Stimulated activated CD8-positive, alpha-beta memory T cell treated with anti-CD3 and anti-CD28 coated beads, Interleukin-7, amount 100 ng/mL, for 1 hour (primary cell): ENCODE measurements at places on chromosomes 4 and X.

DNA sequence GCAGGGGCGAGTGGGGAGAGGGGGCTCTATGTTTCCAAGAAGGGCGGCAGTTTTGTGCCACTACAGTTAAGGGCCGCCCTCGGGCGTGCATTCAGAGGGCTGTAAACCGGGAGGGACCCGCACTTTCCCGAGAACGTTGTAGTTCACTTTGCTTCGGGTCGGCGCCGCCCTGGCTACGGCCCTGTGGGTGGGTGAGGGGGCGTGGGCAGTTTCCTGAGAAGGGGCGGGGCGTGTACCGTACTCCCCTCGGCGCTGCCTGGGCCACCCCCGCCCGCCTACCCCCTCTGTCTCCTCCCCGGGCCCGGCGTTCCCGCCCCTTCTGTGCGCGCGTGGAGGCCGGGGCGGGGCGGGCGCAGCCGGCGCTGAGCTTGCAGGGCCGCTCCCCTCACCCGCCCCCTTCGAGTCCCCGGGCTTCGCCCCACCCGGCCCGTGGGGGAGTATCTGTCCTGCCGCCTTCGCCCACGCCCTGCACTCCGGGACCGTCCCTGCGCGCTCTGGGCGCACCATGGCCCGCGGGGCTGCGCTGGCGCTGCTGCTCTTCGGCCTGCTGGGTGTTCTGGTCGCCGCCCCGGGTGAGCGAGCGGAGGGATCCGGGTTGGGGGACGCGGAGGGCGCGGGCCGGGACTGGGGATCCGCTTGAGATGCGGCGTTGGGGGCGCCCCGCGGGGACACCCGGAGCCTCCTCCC lies at the start of gene CD99:
Gene CD99 (plus strand): TSS at position 440 of the 687 bp plus-strand sequence. CDS start 66 bp downstream, at position 506.
- peak; percentile 75 for DNase-seq

DNA sequence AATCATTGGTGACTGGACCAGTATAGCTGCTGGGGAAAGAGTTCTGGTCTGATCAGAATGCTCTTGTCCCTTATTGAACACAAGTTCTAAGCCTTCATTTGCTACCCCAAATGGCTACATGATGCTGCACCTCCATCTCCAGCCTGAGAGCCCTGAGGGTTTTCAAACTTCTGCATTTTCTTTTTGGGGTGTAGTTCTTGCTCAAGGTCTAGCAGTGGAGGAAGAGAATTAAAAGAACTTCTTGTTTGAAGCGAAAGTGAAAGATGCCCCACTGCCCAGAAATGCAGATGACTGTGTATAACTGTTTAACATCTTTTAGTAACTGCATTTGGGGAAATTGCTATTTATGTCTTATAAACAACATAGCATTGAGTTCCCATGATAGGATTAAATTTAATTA lies 38.5 kb downstream of the LAMTOR3 start:
- no peak for DNase-seq

GRCh38 chr4:184444953-184445309 lies 29.4 kb downstream of the IRF2 start:
- DNase-seq = no peak

DNA sequence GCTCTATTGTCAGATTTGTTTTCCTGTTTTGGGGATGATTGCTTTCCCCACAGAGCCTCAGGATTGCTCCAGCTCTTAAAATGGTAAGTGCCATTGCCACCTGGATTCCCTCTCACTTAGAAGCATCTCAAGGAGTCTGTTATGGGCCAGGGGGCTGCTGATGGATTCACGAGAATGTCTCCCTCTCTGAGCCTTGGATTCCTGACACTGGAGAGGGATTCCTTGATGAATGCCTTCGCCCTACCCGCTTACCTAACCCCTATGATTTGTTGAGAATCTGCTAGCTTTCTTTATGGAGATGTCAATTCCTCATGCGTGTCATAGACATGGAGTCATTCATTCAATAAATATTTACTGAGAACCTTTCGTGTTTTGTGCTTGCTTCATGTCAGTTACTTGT lies 36.9 kb upstream of the TENM3 start:
- no peak for DNase-seq

DNA sequence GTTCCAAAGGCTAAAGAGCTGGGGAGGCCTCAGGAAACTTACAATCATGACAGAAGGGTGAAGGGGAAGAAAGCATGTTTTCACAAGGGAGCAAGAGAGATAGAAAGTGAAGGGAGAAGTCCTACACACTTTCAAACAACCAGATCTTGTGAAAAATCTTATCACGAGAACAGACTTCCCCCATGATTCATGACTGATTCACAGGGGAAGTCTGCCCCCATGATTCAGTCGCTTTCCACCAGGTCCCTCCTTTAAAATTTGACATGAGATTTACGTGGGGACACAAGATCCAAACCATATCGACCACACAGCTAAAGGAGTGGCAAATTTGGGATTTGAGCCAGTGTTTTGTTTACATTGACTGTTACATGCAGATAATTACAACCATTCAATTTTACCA lies 971.1 kb upstream of the HS3ST1 start:
- DNase-seq = no peak

GRCh38 chr4:87053176-87053658 lies 118.4 kb downstream of the AFF1 start:
- DNase-seq = no peak

DNA sequence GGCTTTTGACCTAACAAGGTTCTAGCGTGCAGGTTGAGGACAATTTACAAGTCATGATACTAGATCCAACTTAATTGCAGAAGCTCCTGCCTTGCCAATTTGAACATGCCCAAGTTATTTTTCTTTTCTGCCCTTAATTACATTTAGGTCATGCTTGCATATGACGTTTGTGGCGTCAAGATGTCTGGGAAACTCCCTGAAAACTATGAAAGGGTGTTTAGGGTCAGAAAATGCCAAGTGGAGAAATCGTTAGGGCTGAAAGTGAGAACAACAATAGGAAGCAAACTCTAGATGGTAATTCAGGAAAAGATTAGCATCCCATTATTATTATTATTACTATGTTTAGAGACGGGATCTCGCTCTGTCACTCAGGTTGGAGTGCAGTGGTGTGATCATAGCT lies 38.2 kb upstream of the PLAC8 start:
- no peak for DNase-seq

- DNase-seq = no peak
These were observed at the start of gene MAP3K15 for GRCh38 chrX:19514791-19515614. Gene MAP3K15, minus strand, starts transcription at chrX:19515508. Its CDS starts 247 bp downstream, at chrX:19515261.
